ENCODE measurements at places on chromosomes 2 and 18.

DNA sequence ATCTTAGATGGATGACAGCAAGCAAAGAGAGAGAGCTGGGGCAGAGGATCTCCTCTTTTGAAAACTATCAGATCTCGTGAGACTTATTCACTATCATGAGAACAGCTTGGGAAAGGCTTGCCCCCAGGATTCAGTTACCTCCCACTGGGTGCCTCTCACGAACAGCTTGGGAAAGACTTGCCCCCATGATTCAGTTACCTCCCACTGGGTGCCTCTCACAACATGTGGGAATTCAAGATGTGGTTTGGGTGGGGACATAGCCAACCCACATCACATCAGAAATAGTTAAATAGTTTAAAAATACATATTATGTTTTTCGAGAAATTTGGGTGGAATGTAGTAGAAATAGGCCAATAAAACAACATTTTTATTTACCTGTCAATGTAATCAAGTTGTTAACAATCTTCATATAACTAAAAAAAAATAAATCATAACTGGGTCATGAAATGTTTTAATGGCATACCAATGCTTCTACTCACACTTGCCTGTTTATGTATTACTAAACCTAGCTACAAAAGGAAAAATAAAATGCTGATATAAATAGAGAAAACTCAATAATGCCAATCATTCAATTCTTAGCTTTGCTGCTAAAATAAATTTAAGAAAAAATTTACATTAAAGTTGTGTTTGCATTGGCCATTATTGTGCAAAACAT lies 608.9 kb downstream of the SUCLG1 start:
- DNase-seq, result no peak

- DNase-seq, result no peak
Measured at GRCh38 chr2:26530240-26530540, 52.3 kb upstream of the OTOF start.

- DNase-seq, result no peak
Measured at GRCh38 chr18:36398419-36398818, 100.9 kb downstream of the FHOD3 start.

DNA sequence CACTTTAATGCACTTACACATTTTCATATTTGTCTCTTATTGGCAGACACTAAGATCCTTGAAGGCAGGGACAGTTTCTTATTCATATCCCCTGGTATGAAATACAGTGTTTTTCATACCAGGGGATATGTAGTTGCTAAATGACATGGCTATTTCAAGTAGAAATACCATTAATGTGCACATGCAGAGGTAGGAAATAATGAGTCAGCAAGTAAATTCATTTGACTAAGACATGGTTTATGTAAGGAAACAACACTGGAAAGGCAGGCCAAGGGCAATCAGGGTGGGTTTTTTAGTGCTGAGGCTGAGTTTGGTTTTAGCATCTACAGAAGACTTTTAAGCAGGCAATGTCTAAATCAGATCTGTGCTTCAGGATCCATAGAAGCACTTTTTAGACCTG lies 155.9 kb downstream of the WDPCP start:
- no peak for DNase-seq

DNA sequence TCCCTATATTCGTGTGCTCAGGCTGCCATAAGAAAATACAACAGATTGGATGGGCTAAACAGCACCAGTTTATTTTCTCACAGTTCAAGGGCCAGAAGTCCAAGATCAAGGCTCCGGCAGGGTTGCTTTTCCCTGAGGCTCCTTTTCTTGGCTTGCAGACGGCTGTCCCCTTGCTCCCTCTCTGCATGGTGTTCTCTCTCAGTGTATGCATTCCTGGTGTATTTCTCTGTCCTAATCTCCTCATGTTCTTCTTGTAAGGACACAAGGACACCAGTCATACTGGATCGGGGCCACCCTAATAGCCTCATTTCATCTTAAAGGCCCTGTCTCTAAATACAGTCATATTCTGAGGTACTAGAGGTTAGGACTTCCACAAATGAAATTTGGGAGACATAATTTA lies 62.6 kb upstream of the SLC16A14 start:
- DNase-seq, result no peak

DNA sequence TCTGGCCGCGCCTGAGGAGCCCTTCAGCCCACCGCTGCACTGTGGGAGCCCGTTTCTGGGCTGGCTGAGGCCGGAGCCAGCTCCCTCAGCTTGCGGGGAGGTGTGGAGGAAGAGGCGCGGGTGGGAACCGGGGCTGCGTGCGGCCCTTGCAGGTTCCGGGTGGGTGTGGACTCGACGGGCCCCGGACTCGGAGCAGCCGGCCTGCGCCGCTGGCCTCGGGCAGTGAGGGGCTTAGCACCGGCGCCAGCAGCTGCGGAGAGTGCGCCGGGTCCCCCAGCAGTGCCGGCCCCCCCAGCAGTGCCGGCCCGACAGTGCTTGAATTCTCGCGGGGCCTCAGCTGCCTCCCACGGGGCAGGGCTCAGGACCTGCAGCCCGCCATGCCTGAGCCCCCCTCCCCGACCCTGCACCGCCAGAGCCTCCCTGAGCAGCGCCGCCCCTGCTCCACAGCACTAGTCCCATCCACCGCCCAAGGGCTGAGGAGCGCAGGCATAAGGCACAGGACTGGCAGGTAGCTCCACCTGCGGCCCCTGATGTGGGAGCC lies 534.2 kb downstream of the ZNF804A start:
- DNase-seq, result no peak

GRCh38 chr2:102331311-102331980 lies 20.1 kb downstream of the IL1RL1 start:
- no peak for DNase-seq

- DNase-seq, result no peak
Measured at GRCh38 chr2:119481501-119482455, 42.5 kb downstream of the SCTR start.

DNA sequence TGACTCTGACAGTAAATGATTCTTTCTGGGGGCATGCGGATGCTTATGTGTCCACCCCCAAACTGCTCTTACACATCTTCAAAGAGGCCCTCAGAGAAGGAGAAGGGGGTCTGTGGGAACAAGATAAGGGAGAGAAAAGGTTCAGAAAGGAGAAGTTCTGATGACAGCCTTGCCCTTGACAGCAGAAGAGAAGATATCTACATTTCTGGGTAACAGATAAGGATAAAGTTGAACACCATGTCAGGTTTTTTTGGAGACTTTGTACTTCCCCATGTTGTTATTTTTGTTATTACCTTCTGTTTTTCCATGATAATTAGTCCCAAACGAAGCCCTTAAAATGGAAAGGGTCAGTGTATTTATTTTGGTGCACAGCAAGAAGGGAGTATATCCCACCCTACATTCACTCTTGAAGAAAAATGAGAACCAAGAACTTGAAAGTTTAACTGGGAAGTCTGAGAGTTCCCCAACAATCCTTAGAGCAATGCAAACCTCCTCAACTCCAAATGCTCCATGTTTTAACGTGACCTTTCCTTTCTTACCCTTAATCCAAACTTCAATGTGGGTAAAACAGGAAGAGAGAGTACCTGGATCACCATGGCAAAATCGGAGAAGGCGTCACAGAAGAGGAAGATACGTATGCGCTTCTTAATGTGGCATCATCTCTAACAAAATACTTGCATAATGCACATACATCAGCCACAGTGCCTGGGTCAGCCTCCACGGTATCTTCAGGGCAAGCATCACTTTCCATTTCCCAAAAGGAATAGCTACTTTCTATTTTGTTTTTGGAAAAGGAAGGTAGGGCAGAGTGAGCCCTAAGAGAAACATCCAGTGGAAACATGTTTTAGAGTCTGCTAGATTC lies 264.6 kb upstream of the STON1 start:
- no peak for DNase-seq

- DNase-seq, result no peak
Measured at GRCh38 chr2:97718051-97718882, 4.9 kb downstream of the ZAP70 start.

DNA sequence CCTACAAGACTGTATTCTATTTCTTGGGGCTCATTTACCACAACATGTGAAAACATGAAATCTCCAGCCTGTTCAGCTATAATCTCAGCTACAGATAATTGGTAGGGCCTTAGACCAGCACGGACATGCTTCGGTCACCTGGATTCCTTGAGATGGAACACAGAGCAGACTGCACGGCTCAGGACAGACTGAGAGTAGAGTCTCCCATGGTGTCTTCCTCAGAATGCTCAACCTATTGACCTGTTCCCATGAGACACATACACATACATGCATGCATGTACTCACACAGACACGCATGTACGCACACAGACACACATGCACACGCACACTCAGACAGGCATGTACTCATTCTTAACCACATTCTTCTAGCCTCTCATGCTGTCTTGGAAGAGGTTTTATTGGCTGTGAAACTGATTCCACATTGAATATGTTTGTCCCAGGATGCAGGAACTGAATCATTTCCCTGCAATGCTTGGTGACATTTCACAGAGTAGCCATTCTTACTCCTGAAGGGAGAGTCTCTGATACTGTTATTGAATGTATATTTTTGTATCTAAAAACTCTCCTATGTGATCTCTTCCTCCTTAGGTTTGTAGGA lies 23.5 kb upstream of the BZW1 start:
- peak; percentile 22 for DNase-seq

- DNase-seq, result no peak
Measured at GRCh38 chr2:6934345-6934744, 17.1 kb downstream of the RNF144A start.

DNA sequence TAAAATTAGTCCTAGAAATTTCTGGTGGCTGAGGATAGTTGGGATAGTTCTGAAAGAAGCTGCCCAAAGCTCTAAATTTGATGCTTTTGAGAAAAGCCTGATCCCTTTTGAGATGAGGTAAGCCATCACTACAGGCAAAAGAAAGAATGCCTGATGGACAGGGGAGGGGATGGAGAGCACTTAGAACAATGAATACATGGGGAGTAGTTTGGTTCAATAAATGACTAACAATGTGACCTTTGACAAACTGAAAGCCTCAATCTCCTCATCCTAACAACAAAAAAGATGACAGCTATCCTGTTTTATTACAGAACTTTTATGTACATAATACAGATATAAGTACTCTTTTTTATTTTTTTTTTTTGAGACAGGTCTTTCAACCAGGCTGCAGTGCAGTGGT lies 42.7 kb downstream of the GFPT1 start:
- DNase-seq, result no peak

GRCh38 chr2:85619617-85620016 lies 3.6 kb downstream of the USP39 start:
- no peak for DNase-seq

GRCh38 chr2:206823178-206823577 lies 57.8 kb downstream of the FASTKD2 start:
- DNase-seq, result no peak

- no peak for DNase-seq
Measured at GRCh38 chr18:7754258-7754657, 187.1 kb downstream of the PTPRM start.

GRCh38 chr2:14420851-14421250 lies 211.7 kb upstream of the LRATD1 start:
- no peak for DNase-seq

- no peak for DNase-seq
Measured at GRCh38 chr2:233349005-233349998, 5.0 kb upstream of the DGKD start.

- no peak for DNase-seq
Measured at GRCh38 chr2:19731037-19731436, 170.7 kb downstream of the TTC32 start.

- no peak for DNase-seq
Measured at GRCh38 chr2:16739778-16740581, 74.3 kb upstream of the CYRIA start.

GRCh38 chr2:161090411-161090810 lies 69.8 kb upstream of the TANK start:
- DNase-seq, result no peak

- DNase-seq, result no peak
Measured at GRCh38 chr2:230602562-230603230, 109.9 kb upstream of the CAB39 start.

DNA sequence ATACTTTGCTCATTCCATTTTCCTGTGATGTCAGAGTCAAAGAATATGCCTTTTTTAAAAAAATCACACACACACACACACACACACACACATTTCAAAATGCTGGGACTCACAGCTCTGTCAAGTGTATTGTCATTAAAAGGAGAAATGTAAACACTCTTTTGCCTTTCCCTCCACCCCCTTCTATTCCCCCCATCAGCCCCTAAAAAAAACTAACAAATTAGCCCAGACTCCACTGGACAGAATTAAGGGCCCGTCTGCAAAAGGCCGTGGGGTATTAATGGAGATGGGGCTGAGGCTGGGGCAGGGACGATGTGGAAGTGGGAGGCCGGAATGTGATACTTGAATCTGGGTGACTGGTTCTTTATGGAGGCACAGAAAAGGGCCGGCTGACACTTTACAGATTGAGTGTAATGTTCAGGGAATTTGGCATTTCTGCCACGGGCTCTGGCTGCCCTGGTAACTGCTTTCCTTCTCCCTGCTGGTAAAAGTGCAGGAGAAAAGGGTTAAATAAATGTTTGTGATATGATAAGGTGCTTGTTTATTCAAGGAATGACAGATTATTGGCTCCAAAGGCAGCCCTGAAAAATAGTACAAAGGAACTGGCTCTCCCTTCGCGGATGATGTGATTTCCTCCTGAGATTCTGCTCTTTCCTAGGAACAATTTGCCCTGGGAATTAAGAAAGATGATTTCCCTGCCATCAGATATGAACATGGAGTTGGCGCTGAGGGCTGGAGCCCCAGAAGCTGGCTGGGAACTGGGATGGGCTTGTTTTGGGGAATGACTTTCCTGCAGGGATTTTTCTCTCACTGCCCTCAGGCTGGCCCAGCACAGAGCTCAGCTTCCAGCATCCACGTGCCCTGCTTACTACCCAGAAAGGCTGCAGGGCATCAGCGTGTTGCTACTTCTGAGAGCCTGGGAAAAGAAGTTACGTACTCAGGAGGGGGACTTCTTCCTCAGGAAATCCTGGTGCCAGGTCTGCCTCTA lies 52.8 kb upstream of the CTAGE1 start:
- DNase-seq, result no peak
